Stimulated activated CD8-positive, alpha-beta memory T cell treated with anti-CD3 and anti-CD28 coated beads, Interleukin-7, amount 100 ng/mL, for 24 hours (primary cell): ENCODE measurements at places on chromosomes 3 and 15.
A peak's percentile ranks its signal among the peaks of the same experiment; 100 is the strongest.

DNA sequence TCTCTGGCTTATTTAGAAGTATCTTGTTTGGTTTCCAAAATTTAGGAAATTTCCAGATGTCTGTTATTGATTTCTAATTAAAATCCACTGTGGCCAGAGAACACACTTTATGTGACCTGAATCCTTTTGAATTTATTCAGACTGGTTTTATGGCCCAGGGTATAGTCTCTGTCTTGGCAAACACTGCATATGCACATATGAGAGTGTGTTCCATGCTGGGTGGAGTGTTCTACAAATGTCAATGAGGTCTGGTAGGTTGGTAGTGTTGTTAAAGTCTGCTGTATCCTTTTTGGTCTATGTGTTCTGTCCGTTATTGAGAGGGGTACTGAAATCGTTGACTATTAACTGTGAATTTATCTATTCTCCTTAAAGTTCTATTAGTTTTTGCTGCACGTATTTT is 30.2 kb downstream of the PGPEP1L start:
- DNase-seq = no peak

GRCh38 chr3:147509448-147509847 is 100.3 kb downstream of the ZIC1 start:
- no peak for DNase-seq

- DNase-seq = no peak
These were observed 53.1 kb upstream of the ULK4 start for GRCh38 chr3:42014921-42015533.

- DNase-seq = no peak
These were observed 349 bp downstream of the PPIB start for GRCh38 chr15:64162478-64162868.

DNA sequence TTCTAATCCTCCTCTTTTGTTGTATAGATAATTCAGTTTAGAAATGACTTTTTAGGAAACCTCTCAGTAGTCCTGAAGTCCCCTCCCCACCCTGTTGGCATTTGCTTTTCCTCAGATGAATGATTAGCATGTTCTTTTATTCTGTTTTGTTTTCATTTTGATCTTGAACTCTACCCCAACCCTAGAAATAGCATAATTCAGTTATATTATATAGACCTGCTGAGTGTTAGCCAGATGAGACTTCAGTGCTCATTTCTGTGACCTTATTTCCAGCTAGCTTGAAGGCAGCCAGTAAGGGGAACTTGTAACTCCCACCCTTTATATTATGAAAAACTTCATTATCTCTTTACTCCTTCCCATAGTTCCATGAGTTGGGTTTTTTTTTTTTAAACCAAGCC is 41.2 kb downstream of the SNRK start:
- DNase-seq = no peak

DNA sequence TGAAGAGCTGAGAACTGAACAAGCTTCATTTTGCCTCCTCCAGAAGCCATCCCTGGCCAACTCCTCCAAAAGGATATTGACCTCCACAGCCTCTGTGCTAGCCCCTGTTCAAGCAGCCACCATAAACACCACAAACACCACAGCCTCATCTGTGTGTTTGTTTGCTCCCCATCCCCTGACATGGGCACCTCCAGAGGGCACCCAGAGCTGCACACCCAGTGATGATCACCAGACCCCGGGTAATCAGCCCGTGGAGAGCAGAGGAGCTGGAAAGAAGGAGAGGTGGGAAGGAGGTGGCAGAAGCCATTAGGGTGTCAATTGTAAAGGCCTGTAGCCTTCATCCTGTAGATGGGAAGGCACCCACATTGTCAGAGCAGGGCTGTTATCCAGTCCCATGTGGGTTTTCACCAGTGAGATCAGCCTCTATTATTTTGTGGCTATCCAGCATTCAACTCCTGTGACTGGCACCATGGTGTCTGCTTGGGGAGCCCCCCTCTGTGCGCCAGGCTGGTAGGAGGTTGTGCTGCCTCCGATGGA is 6.8 kb upstream of the WNT7A start:
- no peak for DNase-seq

GRCh38 chr3:139638518-139638917 is 39.3 kb downstream of the NMNAT3 start:
- no peak for DNase-seq

- DNase-seq = peak; percentile 66
These were observed at the start of gene ARHGAP31 for GRCh38 chr3:119293871-119294695. ARHGAP31 (plus strand) TSS chr3:119294383; CDS start chr3:119294905, 522 bp downstream.

- no peak for DNase-seq
These were observed 11.5 kb downstream of the ARHGEF3 start for GRCh38 chr3:56790016-56790821.

GRCh38 chr15:87369269-87369668 is 887.3 kb downstream of the NTRK3 start:
- DNase-seq = no peak

- DNase-seq = no peak
These were observed 45.3 kb upstream of the PPP4R2 start for GRCh38 chr3:72951259-72951722.
